Dorsolateral prefrontal cortex (tissue), 122 donors: ENCODE measurements at places on chromosomes 12 and 14.

DNA sequence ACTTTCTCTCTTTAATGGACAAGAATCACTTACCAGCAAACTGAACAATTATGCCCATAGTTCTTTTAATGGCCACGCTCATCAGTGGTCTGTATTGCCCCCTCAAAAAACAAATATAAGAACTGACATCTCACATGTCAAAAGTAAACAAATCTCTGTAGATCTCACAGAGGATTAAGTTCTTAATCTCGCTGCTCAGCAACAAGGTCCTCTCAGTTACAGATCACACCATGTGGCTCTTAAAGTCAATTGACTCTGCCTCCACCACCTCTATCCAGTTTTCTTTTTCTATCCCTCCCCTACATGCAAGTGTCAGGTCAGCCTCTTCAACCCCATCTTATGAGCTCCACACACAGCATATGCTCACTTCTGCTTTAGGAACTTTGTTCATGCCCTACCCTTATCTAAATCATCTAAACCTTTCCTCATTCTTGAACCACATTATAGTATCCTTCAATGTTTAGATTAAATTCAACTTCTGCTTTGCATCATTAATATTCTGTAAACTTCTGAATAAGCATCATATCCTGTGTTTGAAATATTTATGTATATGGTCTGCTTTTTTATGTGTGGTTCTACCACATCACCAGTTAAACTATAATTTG lies 7.2 kb downstream of the ADAM20 start:
- DNase-seq: no peak

DNA sequence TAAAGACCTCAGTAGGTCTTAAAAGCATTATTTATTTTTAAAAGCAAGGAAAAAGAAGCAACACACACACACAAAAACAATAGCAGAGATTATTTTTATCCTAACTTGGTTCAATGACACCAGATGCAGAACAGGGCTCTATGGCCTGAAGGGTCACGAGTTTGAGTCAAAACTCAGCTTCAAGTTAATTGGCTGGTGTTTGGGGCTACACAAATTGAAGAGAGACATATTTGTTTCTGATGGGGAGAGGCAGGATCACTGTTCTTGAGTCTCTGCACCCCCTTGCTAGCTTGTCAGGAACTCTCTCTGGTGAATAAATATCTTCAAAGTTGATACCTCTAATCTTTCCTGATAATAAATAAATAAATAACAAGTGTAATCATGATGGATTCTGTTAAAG lies 466.1 kb downstream of the PRKD1 start:
- no peak for DNase-seq

DNA sequence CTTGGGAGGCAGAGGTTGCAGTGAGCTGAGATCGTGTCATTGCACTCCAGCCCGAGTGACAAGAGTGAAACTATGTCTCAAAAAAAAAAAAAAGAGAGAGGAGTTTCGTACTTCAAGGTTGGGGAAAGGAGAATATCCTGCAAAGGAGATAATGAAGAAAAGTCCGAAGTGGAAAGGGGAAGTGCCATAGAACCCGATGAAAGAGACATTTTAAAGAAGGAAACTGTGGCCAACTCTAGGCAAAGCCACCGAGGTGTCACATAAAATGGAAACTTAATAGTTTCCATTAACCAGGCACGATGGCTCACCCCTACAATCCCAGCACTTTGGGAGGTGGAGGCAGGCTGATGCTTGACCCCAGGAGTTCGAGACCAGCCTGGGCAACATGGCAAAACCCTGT lies 15.0 kb upstream of the LTBP2 start:
- DNase-seq: no peak

DNA sequence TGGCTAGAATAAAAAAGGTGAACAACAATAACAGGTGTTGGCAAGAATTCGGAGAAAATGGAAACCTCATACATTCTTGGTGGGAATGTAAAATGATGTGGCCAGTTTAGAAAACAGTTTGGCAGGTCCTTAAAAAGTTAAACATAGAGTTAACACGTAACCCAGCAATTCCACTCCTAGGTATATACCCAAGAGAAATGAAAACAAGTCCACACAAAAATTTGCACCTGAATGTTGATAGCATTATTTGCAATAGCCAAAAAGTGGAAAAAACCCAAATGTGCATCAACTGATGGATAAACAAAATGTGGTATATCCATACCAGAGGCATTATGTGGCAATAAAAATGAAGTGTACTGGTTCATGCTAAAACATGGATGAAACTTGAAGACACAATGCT lies 2.3 kb upstream of the MYO1H start:
- no peak for DNase-seq

DNA sequence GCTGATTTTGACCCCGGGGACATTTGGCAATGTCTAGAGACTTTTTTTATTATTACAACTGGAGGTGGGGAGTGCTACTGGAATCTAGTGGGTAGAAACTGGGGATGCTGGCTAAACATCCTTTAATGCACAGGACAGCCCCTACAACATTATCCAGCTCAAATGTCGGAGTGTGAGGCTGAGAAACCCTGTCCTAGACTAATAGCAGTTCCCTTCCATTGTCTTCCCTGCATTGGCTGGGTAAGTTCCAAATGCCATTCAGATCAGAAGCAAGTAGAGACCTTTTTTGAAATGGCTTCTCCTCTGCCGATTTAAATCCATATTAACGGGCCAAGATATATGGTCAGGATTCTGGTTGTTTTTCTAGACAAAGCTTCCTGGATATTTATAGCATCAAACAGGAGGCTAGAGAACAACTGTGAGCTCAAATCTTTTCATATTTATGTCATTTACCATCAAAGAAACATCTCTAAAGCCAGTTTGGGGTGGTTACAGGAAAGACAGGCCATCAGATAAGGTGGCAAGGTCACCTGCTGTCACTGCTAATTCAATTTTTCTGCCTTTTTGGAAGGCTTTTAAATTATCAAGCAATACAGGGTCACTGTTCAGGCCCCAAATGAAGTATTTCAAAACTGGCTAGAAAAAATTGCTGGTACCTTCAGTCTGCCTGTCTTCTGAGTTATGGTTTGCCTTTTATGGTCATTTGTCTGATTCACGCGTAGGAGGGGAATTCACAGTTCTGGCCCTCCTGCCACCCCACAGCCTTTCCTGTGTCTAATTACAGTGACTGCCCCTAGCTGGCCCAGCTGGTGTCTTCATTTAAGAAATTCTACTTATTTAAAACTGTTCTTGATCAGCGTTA lies 20.1 kb upstream of the AKAP5 start:
- no peak for DNase-seq

GRCh38 chr14:30191639-30192279 lies 264.1 kb upstream of the PRKD1 start:
- DNase-seq: no peak

GRCh38 chr12:86234316-86234855 lies 21.8 kb downstream of the MGAT4C start:
- DNase-seq: no peak

DNA sequence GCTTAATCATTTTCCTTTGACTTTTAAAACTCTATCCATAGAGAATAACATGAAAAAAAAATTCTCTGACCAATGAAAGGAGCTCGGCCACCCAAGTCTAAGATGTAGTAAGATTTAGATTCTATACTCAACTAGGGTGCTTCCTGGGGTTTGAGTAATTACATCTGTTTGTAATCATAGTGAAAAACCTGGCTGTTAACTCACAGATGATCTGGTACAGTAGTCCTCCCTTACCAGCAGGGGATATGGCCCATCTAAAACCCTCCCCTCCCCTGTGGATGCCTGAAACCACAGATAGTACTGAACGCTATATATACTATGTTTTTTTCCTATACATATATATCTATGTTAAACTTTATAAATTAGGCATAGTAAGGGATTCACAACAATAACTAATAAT lies 89.2 kb downstream of the DAAM1 start:
- no peak for DNase-seq

GRCh38 chr12:71662849-71663560 lies 643 bp downstream of the ZFC3H1 start:
- DNase-seq: no peak

- DNase-seq: no peak
Observed at GRCh38 chr12:8057306-8057705, 8.9 kb downstream of the C3AR1 start.

- DNase-seq: no peak
Observed at GRCh38 chr12:9598363-9598762, 9.4 kb downstream of the KLRB1 start.

DNA sequence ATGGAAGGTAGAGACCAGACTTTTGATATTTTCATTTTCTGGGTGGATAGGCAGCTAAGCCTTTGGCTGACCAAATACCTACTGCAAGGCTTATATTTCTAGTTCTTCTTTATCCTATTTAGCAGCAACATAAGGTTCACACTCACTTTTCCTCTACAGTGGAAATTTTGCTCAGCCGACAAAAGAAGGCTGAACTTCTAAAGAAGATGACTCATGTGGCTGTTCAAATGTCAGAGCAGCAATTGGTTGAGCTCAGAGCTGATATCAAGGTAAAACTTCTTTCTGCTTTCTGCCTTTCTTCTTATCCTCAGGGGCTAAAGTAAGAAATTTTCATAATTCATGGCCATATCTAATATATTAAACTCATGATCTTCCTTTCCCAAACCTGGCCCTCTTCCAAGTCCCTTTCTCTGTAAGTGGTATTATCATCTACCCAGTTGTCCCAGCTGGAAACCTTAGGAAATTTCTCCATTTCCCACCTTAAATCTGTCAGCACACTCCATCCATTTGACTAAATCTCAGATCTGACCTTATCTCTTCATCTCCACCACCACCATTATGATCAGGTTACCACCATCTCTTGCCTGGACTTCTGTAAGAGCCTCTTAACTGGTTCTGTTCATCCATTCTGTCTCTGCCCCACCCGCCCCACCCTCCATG lies 19.8 kb upstream of the KCNH3 start:
- DNase-seq: no peak

GRCh38 chr12:93813972-93814821 lies 137.0 kb downstream of the CRADD start:
- no peak for DNase-seq

- DNase-seq: no peak
Observed at GRCh38 chr14:64566651-64567122, 16.9 kb downstream of the PPP1R36 start.

DNA sequence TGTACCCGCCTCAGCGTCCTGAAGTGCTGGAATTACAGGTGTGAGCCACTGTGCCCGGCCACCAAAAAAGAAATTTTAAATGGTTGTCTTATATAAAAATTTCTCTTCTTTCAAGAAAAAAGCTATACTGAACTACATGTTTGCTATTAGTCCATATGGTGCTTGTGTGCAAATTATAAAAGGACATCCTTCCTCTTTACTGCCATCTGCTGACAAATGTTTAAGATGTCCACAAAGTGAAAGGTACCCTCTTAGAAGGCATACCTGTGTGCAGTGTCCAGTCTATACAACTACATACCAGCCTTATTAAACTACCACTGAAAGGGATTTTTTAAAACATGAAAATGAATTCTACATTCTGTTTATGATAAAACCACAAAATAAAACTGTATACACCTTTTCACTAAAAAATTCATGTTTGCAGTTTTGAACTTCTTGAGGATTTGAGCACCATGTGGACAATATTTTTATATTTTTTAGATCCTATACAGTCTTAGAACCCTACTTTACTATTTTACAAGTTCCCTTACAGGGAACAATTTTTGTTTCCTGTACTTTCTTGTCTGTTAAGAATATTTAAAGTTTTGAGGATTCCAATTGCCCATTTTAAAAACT lies 32.8 kb upstream of the TOMM20L start:
- no peak for DNase-seq

GRCh38 chr14:96267336-96267735 lies 11.3 kb downstream of the BDKRB1 start:
- no peak for DNase-seq

DNA sequence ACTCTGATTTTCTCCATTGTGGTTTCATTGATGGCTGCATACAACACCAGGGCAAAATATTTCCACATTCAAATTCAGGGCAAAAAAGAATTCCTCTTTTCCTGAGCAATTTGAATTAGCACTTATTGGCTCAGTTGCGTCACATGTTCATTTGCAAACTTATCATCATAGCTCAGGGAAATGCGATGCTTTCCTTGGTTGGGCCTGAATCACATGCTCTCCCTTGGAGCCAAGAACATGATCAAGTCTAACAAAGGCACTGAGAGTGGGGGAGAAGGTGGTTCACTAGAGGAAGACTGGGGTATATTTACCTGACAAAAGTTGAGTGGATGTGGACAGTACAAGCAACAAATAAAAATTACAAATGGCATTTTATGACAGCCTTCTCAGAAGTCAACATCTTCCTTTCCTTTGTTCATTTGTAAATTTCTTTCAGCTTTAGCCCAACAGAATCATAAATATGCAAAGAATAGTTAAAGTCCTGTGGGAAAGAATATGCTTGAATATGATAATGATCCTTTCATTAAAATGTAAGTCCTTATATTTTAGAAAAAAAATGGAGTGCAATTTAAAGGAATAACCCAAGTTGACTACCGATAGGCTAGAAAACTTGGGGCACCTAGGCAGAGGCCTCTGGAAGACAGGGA lies 277.2 kb downstream of the NEDD1 start:
- DNase-seq: no peak

GRCh38 chr14:34872822-34873588 lies 2.2 kb downstream of the BAZ1A start:
- DNase-seq: no peak

GRCh38 chr14:57816568-57817284 lies 49.2 kb downstream of the SLC35F4 start:
- no peak for DNase-seq

- DNase-seq: no peak
Observed at GRCh38 chr14:100212476-100213333, 26.2 kb upstream of the YY1 start.

GRCh38 chr12:70691018-70691672 lies 53.9 kb upstream of the PTPRB start:
- DNase-seq: no peak

DNA sequence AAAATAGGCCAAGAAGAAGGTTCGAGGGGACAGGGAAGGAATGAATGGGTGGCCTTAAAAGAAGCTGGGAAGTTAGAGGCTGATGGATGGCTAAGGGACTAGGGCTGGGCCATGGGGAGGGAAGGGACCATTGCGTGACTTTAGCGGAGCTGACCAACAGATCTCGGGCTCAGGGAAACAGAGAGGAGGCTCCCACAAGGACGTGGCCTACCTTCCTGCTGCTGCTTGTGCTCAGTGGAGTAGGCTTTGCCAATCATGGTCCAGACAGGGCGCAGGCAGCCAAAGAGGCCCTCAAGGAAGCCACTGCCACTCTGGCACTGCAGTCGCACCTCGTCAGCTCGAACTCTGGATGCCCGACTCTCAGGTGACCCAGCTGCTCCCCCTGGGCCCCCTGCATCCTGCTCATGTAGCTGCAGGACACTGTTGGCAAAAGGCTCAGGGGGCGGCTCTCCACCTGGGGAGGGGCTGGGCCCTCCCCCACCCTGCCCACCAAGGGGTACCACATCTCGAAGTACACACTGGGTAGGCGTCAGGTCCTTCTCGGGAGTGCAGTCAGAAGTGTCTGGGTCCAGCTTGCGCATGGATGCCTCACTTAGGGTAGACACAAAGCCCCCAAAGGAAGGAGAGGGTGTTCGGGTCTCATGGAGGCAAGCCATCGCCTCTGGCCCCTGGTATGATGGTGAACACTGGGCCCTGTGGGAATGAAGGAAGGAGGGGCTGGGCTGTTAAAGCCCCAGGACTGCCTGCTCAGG lies 12.3 kb downstream of the MAP3K12 start:
- DNase-seq: no peak
